T1000 (cell line): ENCODE measurements at places on chromosomes 16 and 17.

DNA sequence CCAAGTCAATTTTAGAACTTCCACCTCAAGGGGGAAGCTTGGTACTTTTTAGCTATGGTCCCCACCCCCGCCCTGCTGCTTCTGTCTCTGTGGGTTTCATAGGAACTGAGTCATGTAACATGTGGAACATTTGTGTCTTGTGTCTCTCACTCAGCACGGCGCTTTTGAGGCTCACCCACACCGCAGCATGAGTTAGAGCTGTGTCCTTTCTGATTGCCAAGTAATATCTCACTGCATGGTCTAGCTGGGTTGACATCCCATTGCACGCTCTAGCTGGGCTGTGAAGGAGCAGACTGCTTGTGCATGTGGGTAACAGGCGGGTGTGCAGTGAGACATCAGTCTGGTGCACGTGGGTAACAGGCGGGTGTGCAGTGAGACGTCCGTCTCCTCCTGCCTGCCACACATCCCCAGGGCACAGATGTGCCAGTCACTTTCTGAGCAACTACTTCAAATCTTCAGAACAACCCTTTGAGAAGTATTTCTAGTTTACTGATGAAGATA lies 26.4 kb upstream of the SLC7A5 start:
- no peak for DNase-seq

- DNase-seq = no peak
Measured at GRCh38 chr16:5257462-5257861, 159.9 kb upstream of the EEF2KMT start.

DNA sequence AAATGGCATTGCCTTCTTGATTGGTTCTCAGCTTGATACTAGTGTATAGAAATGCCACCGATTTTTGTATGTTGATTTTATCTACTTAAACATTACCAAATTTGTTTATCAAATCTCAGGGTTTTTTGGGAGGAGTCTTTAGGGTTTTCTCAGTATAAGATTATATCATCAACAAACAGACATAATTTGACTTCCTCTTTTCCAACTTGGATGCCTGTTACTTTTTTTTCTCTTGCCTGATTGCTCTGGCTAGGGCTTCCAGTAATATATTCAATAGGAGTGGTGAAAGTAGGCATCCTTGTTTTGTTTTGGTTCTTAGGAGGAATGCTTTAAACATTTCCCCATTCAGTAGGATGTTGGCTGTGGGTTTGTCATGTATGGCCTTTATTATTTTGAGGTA lies 29.1 kb downstream of the EFCAB13 start:
- DNase-seq = no peak

- peak; percentile 2 for DNase-seq
Measured at GRCh38 chr16:67723151-67723910, 4.2 kb upstream of the GFOD2 start.

DNA sequence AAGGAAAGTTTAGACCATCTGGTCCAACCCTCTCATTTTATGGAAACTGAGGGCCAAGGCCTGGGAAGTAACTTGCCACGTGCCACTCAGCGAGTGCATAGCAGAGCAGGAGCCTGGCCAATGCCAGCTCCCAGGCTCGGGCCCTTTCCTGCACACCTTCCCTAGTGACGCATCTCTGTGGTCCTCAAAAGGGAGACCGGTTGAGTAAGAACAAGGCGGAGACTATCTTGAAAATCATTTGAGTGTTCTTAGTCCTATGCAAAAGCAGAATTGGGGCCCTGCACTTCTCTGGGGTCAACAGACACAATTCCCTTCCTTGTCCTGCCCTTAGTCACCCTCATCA lies 2.8 kb downstream of the CCL4 start:
- DNase-seq = no peak

DNA sequence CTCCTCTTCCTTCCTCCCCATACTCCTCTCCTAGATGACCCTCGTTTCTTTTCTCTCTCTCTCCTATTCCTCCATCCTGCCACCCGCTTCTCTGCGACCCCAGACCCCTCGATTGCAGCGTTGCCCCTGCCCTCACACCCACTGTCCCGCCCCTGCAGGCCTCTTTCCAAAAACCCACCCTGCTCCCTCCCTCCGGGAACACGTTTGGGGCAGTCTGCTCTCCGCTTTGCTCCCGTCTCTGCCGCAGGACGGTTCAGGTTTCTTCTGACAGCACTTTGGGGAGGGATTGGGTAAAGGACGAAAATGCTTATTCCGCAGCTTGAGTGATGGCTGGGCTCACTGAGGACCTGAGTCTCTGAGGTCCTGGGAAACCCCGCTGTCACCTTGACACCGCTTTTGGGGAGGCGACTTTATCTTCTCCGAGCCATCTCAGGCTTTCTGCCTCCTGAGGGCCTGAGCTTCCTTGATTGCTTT lies 690 bp downstream of the NDE1 start:
- DNase-seq = no peak

- no peak for DNase-seq
Measured at GRCh38 chr17:7237266-7237760, 1.9 kb downstream of the PHF23 start.

GRCh38 chr17:76732734-76733617 lies 4.2 kb downstream of the SRSF2 start:
- no peak for DNase-seq

DNA sequence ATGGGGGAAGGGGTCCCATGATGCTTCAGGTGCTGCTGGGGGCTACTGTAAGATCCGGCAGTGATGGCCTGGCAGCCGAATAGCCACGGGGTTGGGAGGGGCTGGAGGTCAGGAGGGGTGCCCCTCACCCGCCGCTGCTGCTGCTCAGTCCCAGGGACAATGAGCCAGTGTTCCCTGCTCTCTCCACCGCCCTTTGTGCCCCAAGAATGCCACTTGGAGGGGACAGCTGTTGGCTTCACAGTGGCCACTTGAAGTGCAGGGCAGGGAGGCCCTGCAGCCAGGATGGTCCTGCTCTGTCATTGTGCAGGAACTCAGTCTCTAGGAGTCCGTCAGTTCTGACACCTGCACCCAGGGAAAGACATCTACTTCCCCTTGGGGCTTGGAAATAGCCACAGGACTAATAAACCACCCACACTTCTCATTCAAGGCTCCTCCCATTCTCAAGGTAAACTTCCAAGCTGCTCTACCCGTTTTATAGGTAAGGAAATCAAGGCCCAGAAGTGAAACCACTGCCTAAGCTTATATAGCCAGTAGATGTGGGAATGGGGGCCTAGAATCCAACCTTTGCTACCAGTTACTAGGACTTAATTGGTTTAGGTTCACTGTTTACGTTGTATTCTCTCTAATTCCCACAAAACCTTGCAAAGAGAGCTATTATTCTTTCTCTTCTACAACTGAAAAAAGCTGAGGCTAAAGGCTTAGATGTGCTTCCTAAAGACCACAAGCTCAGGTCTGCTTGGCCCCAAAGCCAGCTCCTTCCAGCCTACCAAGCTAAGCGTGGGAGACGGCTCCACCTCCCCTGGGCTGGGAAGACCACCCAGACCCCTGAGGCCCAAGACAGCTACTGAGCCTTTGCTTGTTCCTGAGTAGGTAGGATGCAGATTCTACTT lies 6.2 kb upstream of the CPSF4L start:
- no peak for DNase-seq

GRCh38 chr17:65930140-65930730 lies 261.7 kb downstream of the CEP112 start:
- DNase-seq = no peak

DNA sequence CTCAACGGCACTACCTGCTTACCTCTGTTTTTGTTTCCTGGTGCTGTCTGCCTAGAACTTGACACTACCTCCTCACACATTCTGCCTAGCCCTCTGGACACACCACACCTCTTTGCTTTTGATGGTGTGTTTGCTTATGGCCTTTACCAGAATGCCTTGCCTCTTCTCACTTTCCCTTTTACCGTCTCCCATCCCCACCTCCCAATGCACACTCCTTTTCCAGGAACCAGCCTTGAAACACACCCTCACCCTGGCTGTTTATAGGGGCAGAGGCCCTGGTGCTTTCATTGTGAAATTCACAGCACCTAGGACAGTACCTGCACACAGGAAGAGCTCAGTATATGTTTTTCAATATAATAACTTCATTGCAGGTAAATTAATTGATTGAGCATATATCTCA lies 56.2 kb downstream of the MAP2K6 start:
- no peak for DNase-seq

DNA sequence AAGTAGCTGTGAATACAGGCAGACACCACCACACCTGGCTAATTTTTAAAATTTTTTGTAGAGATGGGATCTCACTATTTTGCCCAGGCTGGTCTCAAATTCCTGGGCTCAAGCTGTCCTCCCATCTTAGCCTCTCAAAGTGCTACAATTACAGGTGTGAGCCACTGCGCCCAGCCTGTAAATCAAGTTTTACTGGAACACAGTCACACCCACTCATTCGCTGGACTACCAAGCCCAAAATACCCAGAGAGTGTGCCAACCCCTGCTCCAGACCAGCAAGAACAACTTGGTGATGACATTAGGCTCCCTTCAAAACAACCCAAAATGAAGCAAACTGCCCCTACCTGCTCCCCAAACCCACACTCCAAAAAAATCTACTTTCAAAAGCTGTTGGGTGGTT lies 36.0 kb downstream of the TVP23A start:
- DNase-seq = no peak

- DNase-seq = no peak
Measured at GRCh38 chr17:81057079-81057730, 22.3 kb downstream of the BAIAP2 start.

DNA sequence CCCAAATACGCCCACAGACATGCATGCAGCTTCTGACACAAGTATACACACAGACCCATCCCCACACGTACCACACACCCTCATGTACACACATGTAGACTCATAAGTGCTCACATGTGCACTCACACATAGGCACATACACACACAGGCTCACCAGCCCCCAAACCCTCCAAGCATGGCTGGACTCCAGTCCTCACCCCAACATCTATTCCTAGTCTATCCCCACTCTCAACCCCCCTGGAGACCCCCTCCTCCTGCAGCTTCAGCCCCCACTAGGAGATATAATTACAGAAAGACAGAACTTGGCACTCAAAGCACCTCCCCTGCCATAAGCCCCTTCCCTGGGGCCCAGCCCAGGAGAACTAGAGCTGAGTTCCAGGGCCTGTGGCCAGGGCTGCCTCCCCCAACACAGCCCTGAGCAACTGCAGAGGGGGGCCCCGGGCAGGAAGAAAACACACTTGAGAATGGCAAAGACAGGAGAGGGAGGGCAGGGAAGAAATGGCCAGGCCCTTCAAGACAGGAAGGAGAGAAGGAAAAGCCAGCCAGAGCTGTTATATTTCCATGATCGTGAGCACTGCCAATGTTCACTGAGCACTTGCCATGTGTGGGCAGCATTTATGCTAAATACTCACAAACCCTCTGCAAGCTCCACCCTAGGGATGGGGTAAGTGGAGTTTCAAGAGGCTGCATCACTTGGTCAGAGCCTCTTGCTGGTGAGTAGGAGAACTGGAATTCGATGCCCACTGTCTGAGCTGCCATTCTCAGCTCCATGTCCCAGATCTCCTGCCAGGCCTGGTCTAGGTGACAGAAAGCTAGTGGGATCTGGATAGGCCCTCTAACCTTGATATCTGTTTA lies 224.5 kb downstream of the ZNF423 start:
- no peak for DNase-seq

GRCh38 chr16:73725156-73725555 lies 571.5 kb upstream of the PSMD7 start:
- no peak for DNase-seq

- no peak for DNase-seq
Measured at GRCh38 chr17:18248300-18248731, 10.2 kb downstream of the FLII start.

DNA sequence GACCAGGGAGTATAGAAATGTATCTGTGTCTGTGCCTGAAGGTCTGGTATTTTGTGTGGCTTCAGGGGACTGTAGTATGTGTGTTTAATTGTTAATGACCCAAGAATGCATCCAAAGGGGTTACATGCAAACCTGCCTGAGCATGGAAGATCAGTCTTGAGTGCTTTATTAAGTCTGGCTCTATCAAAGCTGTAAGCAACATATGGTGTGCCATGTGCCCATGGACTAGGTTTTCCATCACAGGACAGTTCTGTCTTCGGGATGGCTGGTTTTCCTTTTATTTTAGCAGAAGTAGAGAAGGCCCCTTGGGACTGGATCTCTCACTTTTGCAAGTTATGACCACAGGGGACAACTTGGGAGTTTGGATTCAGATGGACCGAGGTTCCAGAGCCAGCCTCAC lies 18.2 kb downstream of the RBFOX1 start:
- no peak for DNase-seq

- DNase-seq = no peak
Measured at GRCh38 chr16:85757341-85757822, 6.5 kb upstream of the C16orf74 start.

- DNase-seq = no peak
Measured at GRCh38 chr16:47446431-47446830, 14.4 kb downstream of the ITFG1 start.

DNA sequence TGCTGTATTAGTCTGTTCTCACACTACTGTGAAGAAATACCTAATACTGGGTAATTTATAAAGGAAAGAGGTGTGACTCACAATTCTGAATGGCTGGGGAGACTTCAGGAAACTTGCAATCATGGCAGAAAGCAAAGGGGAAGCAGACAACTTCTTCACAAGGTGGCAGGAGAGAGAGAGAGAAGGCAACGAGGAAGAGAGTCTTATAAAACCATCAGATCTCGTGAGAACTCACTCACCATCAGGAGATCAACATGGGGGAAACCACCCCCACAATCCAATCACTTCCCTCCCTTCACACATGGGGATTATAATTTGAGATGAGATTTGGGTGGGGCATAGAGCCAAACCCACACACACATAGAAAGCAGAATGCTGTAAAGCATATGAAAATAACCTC lies 896.2 kb downstream of the CDH11 start:
- no peak for DNase-seq

GRCh38 chr16:67431775-67432505 lies 1.0 kb downstream of the HSD11B2 start:
- DNase-seq = no peak

- DNase-seq = no peak
Measured at GRCh38 chr16:26857371-26857770, 209.4 kb upstream of the C16orf82 start.

GRCh38 chr17:45222014-45222288 lies 266 bp downstream of the FMNL1 start:
- DNase-seq = no peak

- DNase-seq = no peak
Measured at GRCh38 chr16:797120-797420, 3.5 kb downstream of the GNG13 start.

- DNase-seq = no peak
Measured at GRCh38 chr17:80053102-80053501, 16.7 kb downstream of the CCDC40 start.

DNA sequence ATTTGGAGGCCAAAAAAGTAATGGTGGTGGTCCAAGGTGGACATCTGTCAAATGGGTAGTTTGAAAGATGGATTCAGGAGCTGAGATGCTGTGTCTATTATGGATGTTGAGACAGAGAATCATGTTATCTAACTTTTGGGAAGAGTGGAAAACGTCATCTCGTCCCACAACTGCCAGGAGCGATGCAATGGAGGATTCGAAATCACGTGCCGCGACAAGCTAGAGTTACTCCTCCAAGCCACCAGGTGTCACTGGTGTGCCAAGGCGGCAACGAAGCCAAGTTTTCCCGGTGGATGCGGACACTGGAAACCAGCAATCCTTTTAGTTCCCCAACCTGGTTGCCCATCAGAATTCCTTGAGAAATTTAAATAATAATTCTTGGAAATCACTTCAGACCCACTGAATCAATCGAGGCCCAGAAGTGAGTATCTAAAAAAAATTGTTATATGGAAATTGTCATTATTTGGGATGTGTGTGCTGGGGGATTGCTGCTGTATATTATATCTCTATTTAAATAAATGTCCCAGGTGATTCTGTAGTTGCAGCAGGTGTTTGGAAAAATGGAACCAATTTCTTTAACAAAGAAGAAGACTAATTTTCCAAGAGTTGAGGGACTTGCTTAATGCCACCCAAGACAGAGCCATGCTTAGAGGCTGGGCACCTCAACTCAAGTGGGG lies 206.1 kb downstream of the HAPSTR1 start:
- no peak for DNase-seq

- no peak for DNase-seq
Measured at GRCh38 chr17:68714676-68715075, 113.5 kb upstream of the FAM20A start.
